ENCODE measurements at places on chromosomes 4 and X. TPM values are rescaled to one million over a fixed set of nuclear protein-coding genes. Genes with fewer than 3 reads are reported as not detected.

Gene TECRL
- not detected for polyA plus RNA-seq

Gene MAGEB1
- not detected for polyA plus RNA-seq

Gene IL3RA
- 14.8 TPM for polyA plus RNA-seq

DNA sequence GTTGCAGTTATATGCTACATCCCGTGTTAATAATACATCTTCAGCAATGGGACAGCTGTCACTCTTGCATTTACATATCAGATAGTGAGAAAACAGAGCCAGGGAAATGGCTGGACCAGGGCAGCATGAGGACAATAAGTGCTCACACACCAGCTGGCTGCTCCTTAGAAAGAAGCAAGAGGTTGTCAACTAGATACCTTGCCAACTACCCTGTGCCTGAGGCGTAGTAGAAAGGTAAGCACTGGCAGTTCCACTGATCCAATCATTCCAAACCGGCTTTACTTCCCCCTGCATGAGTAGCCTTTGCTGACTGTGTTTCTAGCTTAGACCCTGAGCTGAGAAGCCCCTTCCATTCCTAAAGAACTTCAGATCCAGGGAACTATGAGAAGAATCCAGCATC lies 52.2 kb upstream of the FGF13 start:
- no peak for DNase-seq
